ENCODE measurements at places on chromosomes 6 and 20. TPM values are rescaled to one million over a fixed set of nuclear protein-coding genes. Genes with fewer than 3 reads are reported as not detected.

Gene B3GALT4
- polyA plus RNA-seq = 8.5 TPM

Gene GABRR1
- polyA plus RNA-seq = not detected

Gene MOCS1
- 20.1 TPM for polyA plus RNA-seq

Gene FOXQ1
- 0.92 TPM for polyA plus RNA-seq

Gene EYS
- 0.22 TPM for polyA plus RNA-seq
